NCI-H345 (cell line): ENCODE measurements at places on chromosomes 6 and 20.

DNA sequence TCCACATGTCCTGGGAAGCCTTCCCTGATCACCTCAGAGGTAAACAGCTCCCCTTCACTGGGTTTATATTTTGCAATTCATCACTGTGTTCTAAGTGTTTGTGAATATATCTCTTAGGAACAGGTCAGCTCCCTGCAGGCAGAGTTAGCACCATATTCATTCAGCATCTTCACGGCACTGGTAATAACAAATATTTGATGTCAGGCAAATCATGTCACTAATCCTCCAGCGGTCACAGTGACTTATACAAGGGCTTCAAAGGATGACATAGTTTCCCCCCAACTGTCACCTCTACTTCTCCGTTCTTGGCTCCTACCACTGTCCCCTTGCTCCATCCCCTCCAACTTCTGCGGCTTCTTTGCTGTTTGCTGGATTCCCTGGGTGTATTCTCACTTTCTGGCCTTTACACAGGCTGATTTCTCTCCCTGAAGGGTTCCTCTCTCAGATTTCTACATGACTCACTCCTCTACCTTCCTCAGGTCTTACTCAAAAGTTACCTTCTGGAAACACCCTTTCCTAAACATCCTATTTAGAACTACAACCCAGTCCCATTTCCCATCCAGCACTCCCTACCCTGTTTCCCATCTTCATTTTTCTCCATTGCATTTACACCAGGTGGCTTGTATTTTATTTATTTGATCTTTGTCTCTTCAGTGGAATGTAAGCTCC is 66.6 kb downstream of the NHLRC1 start:
- DNase-seq, result no peak

- no peak for DNase-seq
Observed at GRCh38 chr6:151494936-151495320, 1.1 kb downstream of the CCDC170 start.

DNA sequence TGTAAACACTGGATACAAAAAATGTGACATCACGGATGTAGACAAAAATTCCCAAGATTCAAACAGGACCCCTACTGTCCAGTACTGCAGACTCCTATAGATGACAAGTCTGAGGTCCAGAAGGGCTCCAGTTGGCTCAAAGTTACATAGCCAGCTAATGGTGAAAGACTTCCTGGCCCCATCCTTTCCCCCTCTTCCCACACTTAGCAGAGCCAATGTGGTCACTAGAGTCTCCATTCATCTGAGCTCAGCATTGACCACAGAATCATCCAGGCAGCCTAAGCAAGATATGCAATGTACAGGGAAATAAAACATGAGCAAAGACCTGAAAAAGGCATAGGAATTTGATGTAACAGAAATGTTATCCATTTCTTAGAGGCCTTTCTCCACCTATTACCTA is 180.5 kb downstream of the ADAT2 start:
- no peak for DNase-seq

- DNase-seq, result no peak
Observed at GRCh38 chr6:16828058-16828457, 66.8 kb upstream of the ATXN1 start.

DNA sequence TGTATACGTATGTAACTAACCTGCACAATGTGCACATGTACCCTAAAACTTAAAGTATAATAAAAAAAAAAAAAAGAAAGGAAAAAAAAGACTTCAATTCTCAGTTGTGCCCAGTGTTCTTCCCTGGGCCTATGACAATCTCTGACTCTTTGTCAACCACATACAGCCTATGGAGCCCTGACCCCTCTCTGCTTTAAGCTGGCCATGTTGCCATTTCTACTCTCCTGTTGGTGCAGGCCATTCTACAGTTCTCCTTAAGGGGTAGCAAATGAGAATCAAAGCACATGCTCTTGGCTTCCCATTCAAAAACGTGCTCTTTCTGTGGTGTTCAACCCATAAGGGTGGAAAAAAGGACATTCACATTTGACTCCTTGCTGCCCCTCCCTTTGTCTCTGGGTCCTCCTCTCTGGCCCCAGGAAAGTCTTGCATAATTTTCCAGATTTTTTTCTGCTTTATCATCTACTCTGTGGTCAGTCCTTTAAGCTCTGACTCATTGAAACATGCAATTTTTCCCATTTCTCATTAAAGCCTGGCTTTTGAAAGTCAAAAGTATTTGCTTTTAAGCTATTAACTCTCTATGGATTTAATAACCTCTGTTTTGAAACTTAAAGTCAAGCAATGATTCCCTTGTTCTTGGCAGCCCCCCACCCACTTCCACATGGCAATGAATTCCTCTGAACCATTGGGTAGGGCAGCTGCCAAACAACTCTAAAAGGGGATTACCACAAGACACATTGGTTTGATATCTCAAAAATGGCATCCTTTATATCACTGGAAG is 208.6 kb upstream of the MCHR2 start:
- DNase-seq, result no peak

GRCh38 chr6:4664911-4665310 is 111.3 kb upstream of the CDYL start:
- no peak for DNase-seq

DNA sequence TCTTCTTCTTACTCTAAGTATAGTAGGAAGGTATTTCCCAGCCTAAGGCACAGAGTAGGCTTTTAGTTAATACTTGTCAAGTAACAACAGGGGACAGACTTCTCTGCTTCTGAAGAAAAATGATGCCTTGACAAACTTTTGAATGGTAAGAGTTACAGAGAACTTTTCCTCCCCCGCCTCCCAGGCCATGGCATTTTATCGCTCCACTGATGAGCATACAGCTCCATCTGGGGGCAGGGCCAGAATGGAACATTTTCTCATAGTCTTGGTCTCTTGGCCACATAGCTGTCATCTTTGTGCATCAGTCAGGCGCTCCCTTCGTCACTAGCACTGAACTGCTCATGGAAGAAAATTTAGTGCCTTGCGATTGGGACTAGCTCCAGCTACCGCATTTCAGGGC is 1066.8 kb upstream of the CITED2 start:
- peak; percentile 20 for DNase-seq

- DNase-seq, result no peak
Observed at GRCh38 chr6:152426276-152426675, 210.9 kb downstream of the SYNE1 start.

DNA sequence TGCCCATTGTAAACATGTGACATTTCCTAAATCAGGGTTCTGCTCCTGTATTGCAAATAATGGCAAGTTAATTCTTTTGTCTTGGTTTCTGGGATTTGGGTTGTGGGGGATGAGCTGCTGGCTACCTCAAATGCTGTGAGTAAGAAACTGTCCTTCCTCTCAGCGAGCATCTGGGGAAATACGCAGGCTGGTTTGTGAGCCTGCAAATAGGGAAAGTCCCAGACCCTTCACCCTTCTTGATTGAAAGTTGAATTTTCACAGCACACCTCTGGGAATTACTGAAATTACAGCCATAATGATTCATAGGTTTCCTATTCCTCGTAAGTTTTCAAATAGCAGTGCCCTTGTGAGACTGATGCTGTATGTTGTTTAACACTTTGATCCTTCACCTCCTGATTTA is 138.1 kb downstream of the TBXT start:
- no peak for DNase-seq
